ENCODE measurements at places on chromosomes 13 and 19.

DNA sequence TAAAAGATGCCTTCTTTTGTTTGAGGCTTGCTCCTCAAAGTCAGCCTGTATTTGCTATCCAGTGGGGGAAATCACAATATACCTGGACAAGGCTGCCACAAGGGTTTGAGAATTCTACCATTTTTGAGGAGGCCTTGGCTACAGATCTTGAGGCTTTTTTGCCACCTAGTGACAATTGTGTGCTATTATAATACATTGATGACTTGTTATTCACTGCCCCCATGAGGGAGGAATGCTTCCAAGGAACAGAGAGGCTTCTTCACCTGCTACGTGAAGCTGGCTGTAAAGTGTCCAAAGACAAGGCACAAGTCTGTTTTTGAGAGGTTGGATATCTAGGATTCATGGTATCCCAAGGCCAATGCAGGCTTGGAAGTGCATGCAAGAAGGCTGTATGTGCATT, 72.5 kb downstream of the ZNF708 start:
- DNase-seq: no peak

DNA sequence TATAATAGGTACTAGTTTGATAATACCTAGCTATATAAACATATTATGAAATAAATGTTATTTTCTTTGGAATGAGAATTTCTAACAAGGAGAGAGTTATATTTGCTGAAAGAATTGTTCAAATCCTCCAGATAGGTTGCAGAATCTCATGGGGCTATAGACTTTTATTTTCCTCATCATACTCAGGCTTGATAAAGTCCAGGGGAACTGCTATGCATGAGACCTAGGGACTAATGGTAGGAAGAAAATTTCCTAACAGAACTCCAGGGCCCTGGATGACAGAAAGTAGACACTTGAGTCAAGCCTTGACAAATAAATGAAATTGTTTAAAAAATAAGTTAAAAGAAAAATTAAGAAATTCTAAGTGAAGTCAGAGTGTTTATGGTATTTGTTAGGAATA, 138.5 kb upstream of the DACH1 start:
- DNase-seq: no peak

GRCh38 chr13:27341616-27342015, 71.0 kb downstream of the RASL11A start:
- no peak for DNase-seq

- DNase-seq: no peak
Observed at GRCh38 chr13:112153846-112154245, 86.9 kb downstream of the SOX1 start.

- no peak for DNase-seq
Observed at GRCh38 chr19:12800923-12801465, 606 bp downstream of the PRDX2 start.

DNA sequence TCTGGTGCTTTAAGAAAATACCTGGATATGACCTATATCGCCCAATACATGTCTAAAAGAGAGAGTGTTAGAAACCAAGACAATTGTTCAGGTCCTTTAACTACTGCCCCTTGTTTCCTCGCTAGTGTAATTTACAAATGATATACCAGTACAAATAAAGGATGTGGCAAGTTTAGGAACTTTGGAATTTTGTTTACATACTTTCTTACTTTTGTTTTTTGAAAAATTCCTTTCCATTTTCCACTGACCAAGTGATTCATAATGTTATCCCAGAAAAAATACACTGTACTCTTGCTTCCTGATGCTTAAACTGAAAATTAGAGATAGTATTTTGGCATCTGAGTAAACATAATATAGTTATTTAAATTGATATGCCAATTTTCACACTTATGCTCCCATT, 96.8 kb upstream of the CSNK1A1L start:
- DNase-seq: no peak

GRCh38 chr13:32645854-32646253, 59.6 kb downstream of the PDS5B start:
- DNase-seq: no peak

DNA sequence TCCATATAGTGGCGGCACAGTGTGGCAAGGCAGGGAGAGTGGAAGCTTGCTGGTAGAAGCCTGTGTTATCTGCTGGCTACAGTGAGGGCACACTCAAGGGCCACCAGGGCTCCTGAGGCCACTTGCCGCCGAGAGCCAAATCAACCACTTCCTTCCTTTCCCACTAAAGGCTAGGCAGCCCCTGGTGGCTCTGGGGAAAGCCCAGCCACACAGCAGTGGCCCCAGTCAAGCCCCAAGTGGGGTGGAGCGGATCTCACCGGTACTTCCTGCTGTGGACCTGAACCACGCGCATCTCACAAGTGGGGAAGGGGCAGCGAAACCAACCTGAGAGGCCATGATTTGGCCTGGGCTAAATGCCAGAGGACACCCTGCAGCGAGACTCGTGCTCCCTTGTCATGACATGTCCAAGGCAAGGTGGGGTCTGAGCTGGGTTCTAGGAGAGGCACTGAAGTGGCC, 21.9 kb upstream of the SLC35E1 start:
- DNase-seq: no peak

- no peak for DNase-seq
Observed at GRCh38 chr13:110813646-110814624, 100.4 kb downstream of the ING1 start.

- no peak for DNase-seq
Observed at GRCh38 chr13:109764470-109765291, 21.7 kb downstream of the IRS2 start.

- no peak for DNase-seq
Observed at GRCh38 chr13:110702089-110702488, 3.8 kb downstream of the CARS2 start.

- DNase-seq: no peak
Observed at GRCh38 chr19:11563532-11563931, 4.5 kb upstream of the ELOF1 start.

GRCh38 chr13:107765724-107766401, 449.5 kb downstream of the LIG4 start:
- DNase-seq: no peak

GRCh38 chr13:106612688-106613087, 44.8 kb upstream of the ARGLU1 start:
- DNase-seq: no peak

DNA sequence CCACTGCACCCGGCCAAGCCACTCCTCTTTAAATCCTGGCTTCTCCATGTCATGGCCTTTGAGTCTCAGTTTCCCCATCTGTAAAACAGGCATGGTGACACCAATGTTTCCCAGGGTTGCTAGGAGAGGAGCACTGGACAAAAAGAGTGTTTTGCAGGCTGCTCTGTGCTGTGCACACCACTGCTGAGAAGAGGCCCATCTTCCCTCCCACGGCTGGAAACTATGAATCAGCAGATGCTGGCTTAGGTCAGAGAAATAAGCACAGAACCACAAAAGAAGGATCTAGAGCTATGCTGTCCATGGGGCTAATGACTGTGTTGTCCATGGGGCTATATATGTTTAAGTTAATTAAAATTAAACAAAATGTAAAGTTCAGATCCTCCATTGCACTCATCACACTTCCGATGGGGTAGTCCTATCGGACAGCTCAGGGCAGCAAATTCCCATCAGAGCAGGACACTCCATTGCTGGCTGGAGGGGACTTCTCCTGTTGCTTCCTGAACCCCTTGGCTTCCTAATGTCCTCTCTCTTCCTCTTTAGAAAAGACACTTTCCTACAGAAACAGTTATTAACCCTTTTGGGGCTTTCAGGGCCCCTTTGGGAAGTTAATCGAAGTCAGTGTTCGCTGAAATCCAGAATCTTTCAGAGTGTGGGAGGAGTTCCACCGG, 37.1 kb downstream of the TSHZ3 start:
- no peak for DNase-seq

- DNase-seq: no peak
Observed at GRCh38 chr13:48839171-48839570, 136.5 kb upstream of the FNDC3A start.

DNA sequence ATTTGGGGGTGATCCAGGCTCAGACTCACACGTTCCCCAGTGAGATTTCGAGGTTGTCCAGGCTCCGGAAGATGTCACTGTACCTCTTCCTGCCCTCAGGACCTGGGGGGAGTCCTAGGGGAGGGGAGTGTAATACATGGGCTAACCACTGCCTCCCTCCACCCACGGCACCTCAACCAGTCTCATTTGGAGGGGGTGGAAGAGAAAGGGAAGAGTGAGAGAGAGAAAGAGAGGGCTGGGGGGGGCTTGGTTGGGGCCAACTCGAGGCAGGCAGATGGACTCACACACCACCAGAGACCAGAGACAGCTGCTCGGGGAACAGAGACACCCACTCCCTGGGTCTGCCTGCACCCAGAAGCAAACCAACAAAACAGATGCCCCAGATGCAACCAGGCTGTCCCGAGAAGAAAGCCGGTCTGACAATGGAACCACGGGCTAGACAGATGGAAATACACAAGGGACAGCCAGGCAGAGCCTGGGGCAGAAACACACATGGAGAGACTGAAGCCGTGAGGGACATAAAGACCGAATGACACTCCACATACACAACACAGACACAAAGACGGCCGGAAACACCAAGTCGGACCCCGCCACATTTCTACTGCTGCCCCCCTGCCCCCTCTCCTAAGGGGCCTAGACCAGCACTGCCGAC, 825 bp downstream of the GMIP start:
- DNase-seq: no peak

GRCh38 chr19:34171539-34171876, 796 bp upstream of the LSM14A start:
- peak; percentile 10 for DNase-seq

DNA sequence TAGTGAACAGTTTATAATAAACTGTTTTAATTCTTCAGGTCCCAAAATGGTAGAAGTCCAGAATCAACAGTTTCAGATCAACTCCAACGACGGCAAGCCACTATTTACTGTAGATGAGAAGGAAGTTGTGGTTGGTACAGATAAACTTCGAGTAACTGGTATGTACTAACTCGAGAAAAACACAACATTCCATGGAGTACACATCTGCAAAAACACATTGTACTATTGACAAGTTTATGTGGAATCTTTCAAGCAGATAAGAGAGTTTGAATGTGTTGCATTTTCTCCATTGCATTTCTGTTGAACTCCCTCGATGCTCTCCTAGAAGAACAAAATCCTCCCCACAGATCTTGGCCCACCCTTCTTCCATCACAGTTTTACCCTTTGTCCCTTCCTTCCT, 98.5 kb downstream of the SGCG start:
- no peak for DNase-seq

- DNase-seq: no peak
Observed at GRCh38 chr19:44757735-44758505, 9.4 kb downstream of the BCL3 start.

GRCh38 chr19:5018224-5019015, 49.5 kb downstream of the KDM4B start:
- DNase-seq: no peak

Data from stimulated activated CD4-positive, alpha-beta T cell treated with anti-CD3 and anti-CD28 coated beads, Interleukin-1b, Interleukin-23, amount 100 ng/mL, for 1 hour (primary cell).